ENCODE measurements at places on chromosomes 7 and 10.

DNA sequence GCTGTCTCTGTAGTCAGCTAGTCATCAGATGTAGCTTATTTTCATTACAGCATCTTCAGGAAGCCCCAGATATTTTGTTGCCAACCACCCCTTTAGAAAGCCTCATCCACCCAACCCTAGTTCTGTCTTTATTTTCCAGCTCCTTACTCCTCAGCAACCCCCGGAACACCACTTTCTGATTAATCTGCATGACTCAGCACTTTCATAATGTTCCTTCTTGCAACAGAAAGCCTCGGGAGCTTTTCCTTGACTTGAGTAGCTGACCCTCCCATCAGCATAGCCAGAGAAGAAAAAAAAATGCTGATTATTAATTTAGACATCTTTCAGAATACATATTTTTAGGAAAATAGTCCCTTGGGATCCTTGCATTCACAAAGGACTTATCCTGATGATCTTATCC lies 244.0 kb upstream of the CXCL12 start:
- DNase-seq, result no peak

GRCh38 chr7:6172910-6173295 lies 99.5 kb downstream of the CYTH3 start:
- no peak for DNase-seq

- DNase-seq, result no peak
Measured at GRCh38 chr10:86164960-86165630, 201.5 kb downstream of the GRID1 start.

GRCh38 chr10:33257439-33258080 lies 76.9 kb downstream of the NRP1 start:
- DNase-seq, result no peak

GRCh38 chr10:106311590-106311989 lies 852.9 kb downstream of the SORCS1 start:
- no peak for DNase-seq

DNA sequence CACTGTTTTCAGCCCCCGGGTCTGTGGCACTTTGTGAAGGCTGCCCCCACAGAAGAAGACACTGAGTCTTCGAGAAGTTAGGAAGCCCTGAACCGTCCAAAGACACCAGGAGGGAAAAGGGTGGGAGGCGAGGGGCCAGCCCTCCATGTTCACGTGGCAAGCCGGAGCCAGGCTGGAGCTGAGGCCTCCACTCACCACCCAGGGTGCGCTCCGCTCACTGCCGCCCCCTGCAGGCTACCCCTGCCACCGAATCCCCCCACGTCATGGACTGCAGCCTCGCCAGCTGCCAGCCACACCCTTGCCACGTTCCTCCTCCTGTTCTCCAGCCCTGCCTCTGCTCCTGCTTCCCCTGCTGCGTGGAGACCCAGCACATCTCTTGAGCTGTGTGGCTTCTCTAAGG lies 59.0 kb upstream of the EN2 start:
- no peak for DNase-seq

- DNase-seq, result no peak
Measured at GRCh38 chr10:86635402-86635801, 18.9 kb upstream of the OPN4 start.

- DNase-seq, result peak; percentile 31
Measured at GRCh38 chr7:144842377-144842851, 6.6 kb upstream of the TPK1 start.

GRCh38 chr10:132304756-132305509 lies 2.8 kb downstream of the STK32C start:
- no peak for DNase-seq

DNA sequence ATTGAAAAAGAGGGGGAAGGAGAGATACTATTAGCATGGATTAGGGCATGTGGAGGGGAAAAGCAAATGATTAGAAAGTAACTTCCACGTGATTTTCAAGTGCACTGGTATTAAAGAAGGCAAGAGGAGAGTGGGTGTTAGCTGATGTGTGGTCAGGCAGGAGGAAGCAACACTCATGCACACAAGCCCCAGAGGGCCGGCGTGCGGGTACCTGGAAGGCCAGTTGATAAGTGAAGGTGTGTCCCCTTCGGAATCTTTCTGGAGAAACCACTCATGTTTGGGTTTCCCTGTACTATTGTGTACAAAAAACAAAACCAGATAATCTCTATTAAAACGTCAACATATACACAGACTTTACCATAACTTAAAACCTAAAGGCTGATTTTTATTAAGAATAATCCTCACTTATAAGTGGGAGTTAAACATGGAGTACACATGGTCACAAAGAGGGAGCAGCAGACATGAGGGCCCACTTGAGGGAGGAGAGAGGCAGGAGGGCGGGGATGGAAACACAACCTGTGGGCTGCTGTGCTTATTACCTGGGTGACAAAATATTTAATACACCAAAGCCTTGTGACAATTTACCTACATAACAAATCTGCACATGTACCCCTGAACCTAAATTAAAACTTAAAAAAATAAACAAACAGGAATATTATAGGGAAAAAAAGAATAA lies 98.9 kb downstream of the SVIL start:
- no peak for DNase-seq

GRCh38 chr10:70067586-70067985 lies 14.9 kb downstream of the MACROH2A2 start:
- no peak for DNase-seq

DNA sequence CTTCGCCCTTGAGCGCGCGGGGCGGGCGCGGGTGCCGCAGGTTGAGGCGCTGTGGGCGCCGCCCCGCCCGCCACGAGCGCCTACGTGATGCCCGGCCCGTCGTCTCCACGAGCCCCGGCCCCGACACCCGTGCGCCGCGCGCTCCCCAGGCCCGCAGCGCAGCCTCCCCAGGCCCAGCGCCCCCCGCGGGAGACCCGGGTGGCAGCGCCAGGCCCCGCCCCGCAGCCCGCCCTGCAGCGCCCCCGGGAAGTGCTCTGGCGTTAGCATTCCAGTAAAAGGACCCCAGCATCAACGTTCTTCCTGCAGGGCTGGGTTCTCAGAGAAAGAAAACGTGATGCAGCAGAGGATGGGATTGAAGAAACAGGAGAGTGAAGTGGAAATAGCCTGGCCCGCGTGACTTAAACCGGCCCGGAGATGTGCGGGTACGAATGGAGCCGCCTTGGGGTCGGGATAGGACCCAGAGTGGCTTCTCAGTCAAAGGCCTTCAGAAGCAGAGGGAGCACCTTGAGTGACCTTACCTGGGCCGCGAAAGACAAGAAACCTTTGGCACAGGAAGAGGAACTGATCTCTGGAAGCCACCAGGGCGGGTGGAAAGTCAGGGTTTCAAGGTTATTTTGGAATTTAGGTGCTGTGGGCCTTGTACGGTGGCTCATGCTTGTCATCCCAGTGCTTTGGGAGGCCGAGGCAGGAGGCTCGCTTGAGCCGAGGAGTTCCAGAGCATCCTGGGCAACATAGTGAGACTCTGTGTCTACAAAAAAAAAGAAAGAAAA lies 1.8 kb downstream of the PFKP start:
- peak; percentile 30 for DNase-seq

DNA sequence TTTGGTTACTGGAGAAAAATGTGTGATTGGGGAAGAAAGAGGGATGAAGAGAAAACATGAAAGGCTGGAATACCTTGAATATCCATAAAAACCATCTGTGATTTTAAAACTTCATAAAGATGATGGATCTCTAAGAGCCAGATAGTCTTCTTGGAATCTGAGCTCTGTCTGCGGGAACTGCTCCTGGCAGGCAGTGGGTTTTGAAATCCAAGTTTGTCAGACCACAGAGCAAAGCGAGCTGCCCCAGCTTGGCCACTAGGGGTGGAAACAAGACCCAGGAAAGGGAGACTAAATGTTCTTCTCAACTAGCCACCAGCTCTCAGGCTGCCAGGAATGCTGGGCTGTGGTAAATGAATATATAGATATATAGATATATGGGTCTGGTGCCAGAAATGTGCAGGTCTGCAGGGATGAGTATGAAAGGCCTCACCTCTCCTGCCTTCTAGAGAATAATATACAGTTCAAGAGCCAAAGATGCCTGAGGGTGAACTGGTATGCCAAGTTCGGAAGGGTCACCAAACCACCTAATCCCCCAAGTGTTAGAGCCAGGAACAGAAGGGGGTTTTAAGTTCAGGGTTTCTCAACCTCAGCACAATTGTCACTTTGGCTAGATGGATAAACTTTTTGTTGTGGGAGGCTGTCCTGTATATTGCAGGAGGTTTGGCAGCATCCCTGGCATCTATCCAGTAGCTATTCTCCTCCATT lies 208.8 kb downstream of the KCNMA1 start:
- no peak for DNase-seq

DNA sequence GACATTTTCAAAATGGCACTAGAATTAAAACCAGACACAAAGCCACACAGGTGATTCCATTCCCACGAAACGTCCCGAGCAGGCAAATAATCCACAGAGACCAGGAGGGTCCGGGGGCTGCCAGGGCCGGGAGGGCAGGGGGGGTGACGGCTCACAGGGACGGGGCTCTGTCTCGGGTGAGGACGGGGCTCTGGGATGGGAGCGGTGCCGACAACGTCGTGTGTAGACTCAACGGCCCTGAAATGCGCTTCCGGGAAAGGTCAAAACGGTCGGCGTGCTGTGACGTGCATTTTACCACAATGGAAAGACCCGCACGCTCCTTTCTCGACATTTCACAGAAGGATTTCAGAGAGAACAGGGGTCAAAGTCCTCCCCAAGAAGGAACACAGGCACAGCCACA lies 63.3 kb upstream of the PDGFA start:
- no peak for DNase-seq

DNA sequence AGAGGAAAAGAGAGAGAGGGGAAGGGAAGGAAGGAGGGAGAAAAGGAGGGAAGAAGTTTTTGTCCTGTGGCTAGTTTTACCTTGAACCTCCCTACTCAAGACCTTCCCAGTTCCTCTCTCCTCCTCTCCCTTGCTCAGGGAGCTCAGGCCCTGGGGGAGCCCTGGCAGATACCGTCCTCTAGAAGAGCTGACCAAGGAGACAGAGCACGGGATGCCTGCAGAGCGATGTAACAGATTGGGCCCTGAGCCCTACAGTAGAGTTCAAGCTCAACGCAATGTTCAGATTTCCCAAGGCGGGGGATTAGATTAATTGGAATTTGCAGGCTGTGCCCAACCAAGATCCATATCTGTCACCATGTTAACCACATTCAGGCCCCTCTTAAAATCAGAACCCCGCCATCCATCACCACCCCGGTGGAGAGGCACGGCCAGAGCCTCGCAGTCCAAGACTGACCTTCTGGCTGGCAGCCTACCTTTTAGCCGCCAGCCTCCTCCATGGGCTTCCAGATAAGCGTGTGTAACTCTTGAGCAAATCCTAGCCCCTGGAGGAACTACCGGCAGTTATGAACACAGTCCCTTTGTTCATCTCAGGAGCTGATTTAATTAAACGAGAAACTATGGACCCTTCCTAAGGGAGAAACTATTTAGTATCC lies 70.6 kb downstream of the KCNMA1 start:
- no peak for DNase-seq

- no peak for DNase-seq
Measured at GRCh38 chr7:44284216-44284615, 41.2 kb downstream of the CAMK2B start.

- no peak for DNase-seq
Measured at GRCh38 chr10:15486404-15486803, 115.3 kb upstream of the FAM171A1 start.

DNA sequence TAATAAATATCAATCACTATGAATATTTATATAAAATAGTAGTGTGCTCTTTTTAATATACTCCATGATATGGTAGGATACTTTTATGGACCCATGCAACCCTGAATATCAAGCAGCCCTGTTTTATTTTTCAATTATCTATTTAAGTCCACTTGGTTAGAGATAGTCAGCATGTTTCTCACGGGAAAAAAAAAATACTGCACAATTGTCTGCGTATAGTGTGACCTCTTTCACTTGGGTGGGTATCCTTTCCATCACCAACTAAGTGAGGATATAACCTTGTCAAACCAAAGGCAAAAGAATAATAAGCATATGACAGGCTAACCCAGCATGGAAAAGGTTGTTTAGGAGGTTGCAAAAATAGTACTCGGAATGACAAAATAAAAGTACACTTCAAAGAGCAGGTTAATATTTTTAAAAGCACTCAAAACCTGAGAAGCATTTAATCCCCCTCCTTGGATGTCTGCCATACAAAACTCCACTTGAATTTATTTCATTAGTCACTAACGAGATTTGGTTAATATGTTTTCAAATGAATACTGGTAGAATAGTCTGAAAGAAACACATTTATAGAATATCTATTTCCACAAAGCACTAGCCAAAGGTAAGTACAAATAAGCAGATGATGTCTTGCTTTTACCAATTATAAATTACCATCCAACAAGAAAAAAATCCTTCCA lies 76.5 kb downstream of the IMMP2L start:
- DNase-seq, result no peak

GRCh38 chr10:75935240-75935639 lies 503.8 kb downstream of the LRMDA start:
- no peak for DNase-seq

GRCh38 chr7:117227091-117227490 lies 95.8 kb downstream of the WNT2 start:
- DNase-seq, result no peak

DNA sequence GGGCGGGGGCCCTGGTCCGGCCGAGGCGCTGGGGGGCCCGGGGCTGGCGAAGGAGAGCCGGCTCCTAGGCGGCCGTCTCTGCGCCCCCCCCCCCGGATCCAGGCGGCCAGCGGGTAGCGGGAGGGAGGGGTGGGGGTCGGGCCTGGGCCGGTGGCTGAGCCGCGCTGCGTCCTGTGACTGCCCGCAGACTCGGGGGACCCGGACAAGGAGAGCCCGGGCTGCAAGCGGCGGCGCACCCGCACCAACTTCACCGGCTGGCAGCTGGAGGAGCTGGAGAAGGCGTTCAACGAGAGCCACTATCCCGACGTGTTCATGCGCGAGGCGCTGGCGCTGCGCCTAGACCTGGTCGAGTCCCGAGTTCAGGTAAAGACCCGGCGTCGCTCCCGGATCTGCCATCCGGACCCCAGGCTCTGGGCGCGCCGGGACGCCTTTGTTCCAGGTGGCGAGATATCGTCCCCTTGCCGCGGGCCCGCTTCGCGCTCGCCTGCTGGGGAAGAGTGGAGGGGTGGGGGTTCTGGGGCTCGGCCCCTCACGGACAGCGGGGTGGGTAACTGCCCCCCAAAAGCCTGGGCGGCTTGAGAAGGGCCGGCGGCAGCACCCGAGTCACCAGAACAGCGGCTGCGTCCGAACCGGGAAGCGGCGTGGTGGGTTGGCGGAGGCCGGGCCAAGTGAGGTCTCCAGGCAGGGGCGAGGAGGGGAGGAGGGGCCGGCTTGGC lies 819 bp downstream of the UNCX start:
- no peak for DNase-seq

DNA sequence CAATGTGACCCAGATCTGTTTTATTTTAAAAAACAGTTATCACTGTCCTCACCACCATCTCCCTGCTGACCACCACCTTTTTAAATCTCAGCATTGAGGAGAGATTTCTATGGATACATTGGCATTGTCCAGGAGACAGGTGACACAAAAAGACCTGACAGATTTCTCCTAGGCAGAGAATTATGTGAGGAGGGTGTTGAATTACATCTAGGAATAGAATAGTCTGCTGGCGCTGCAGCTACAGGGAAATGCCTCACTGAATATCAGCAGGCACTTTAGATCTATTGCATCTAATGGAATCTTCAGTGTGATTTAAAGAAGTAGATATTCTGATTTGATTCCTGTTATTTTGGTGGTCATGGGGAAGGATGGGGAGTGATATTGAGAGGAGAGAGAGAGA lies 593.5 kb downstream of the NRG3 start:
- no peak for DNase-seq

All from activated T-cell treated with anti-CD3 and anti-CD28 coated beads, Interleukin-2, amount 50 U/mL, for 72 hours (primary cell).